ENCODE measurements at places on chromosomes 1 and 21.

- no peak for DNase-seq
These were observed 1237.4 kb upstream of the TMPRSS15 start for GRCh38 chr21:19640964-19641363.

GRCh38 chr1:35809114-35810095, 1.6 kb downstream of the AGO4 start:
- DNase-seq = no peak

- no peak for DNase-seq
These were observed 1.6 kb downstream of the CPT2 start for GRCh38 chr1:53198241-53198651.

GRCh38 chr1:86741947-86742572, 37.7 kb downstream of the SH3GLB1 start:
- peak; percentile 3 for DNase-seq

- no peak for DNase-seq
These were observed 432.0 kb downstream of the SETD4 start for GRCh38 chr21:35628316-35628715.

- no peak for DNase-seq
These were observed 173.0 kb downstream of the PGBD5 start for GRCh38 chr1:230253150-230253549.

- no peak for DNase-seq
These were observed 473.0 kb upstream of the VAMP3 start for GRCh38 chr1:7298145-7298544.

DNA sequence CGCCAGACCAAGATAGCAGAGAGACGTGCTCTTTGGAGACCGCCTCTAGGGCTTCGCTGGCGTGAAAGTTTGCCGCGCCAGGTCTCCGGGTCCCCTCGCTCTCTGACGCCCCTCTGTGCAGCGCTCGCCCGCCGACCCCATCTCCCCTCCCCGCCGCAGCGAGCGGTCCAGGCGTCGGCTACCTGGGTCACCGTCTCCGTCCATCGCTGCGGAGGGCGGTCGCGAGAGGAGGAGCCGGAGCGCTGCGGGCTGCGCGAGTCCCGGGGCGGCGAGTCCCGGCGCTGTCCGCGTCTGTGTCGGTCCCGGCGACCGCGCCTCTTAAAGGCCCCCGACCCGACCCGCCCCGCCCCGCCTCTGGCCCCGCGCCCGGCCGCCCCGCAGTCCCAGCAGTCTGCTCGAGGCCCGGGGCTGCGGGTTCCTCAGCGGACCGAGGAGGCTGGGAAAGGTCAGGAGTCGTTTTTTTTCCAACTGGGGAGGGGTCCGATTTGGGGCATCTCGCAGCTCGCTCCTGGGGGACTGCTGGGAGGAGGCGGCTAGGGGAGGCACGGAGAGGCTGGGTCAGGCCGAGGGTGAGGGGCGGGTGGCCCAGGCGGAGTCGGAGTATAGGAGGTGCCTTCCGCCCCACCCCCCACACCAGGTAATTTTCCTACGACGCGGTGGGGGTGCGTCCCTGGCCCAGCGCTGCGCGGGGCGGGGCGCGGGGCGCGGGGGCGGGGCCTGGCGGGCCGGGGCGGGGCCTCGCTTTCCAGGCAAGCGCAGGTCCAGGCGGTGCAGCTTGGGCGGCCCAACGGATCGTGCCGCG, at the start of the genes FBXO2 and FBXO44:
Gene FBXO2 (minus strand): TSS at position 293 of the 802 bp plus-strand sequence. CDS start 89 bp downstream, at position 204.
Gene FBXO44 (plus strand): TSS at position 741 of the 802 bp plus-strand sequence. CDS start 959 bp downstream, outside the sequence.
- DNase-seq = no peak

DNA sequence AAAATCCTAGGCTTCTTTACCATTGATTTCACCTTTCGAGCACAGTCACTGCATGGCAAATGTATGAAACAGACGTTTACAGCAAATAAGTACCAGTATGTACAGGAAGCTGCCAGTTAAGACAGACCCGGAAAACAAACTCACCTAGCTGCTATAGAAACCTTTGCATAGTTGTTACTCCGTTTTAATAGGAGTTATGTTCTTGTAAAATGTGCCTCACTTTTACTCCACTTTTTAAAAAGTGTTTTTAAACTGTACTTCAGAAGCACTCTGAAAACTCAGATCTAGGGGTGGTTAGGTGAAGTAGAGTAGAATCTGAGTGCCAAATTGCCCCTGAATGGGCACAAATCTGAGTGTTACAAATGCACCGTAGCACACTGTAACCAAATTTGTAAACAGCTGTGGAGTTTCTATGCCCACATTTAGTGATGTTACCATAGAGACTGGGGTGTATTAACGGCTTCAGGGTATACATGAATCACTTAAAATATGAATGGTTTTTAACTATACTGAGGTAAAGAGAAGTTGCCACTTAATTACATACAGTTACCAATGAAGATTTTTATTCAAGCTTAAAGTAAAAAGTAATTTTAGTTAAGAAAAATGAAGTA, 30.7 kb downstream of the CNIH4 start:
- no peak for DNase-seq

Measured in HL-60 (cell line).